Stimulated activated CD8-positive, alpha-beta memory T cell treated with anti-CD3 and anti-CD28 coated beads, Interleukin-12 subunit alpha, Interleukin-12 subunit beta, amount 100 ng/mL, for 1 hour (primary cell): ENCODE measurements at places on chromosomes 5 and 9.

DNA sequence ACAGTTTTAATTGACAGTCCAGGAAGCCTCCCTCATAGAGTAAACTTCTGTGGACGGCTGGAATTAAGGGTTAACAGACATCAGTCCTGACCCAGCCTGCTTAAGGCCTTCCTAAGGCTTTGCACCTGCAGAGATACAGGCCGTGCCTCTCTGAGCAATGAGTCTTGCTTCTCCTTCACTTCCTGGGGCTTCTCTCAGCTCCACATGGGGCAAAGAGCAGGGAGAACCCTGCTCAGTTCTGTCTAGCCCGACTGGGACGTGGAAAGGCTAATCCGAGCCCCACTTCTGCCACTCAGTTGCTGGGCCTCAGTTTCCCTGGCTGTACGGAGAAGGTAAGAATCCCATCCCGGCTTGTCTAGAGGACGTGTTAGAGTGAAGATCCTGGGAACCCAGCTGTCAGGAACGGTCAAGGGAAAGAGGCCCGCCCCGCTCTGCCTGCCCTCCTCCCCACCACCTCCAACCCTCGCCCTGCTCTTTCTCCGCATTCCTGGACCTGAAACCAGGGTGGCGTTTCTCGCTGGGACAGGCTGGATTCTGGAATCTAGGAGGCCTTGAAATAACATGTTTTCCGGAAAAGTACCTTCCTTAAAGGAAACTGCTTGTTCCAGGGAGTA, 6.5 kb downstream of the SPAAR start:
- DNase-seq: no peak

DNA sequence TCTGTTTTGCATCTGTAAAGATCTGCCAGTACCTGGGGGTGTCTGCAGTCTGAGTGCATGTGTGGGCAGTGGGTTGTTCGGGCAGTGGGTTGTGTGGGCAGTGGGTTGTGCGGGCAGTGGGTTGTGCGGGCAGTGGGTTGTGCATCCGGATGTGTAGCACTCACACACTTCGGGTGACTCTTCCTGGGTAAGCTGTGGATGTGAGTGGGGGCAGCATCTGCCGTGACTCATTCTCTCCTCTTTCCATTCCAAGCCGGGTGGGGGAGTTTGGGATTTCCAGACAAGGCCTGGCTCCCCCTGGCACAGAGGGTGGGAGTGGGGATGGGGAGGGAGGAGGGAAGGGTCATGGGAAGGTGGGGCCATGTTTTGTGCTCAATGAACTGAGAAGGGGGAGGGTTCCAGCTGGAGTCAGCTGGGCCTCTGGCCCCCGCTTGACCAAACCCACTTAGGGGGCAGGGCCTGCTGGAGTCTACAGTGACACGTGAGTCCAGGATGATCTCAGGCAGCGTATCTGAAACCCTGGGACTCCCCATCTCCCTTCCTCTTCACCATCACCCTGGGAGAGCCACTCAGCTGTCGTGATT, 8.3 kb downstream of the CRB2 start:
- no peak for DNase-seq

DNA sequence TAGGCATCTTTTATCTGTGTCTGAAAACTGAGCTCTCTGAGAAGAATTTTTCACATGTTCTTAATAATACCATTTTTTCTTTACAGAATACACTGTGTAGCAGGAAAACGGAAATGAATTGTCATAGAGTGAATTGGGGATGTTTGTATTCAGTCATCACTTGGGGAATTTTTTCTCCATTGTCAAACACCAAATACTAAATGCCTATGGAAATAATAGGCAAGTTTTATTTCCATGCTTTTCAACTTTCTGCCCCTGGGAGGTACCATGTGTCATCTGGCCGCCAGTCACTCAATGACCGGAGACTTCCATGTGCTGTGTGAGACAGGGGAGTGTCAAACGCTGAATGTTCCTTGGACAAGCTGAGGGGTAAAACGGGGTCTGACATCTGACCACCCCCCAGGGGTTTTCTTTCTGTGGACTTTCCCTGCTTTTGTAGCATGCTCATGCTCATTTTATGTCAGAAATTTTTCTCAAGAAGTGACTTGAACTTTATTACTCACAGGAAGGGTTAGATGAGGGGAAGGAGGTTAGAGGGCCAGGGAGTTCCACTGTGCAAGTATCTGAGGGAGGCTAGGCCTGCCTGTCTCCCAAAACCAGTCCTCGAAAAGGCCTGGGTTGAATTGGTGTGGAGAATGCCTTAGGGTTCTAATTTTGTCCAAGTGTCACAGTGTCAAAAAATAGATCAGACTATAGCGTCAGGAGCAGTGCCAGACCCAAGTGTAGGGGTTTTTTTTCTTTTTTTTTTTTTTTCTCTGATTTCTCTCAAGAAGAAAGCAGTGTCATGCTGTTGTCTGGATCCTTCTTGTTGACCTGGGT, 438.6 kb downstream of the AGTPBP1 start:
- DNase-seq: no peak

- DNase-seq: no peak
Observed at GRCh38 chr9:33781736-33782135, 13.6 kb upstream of the PRSS3 start.

DNA sequence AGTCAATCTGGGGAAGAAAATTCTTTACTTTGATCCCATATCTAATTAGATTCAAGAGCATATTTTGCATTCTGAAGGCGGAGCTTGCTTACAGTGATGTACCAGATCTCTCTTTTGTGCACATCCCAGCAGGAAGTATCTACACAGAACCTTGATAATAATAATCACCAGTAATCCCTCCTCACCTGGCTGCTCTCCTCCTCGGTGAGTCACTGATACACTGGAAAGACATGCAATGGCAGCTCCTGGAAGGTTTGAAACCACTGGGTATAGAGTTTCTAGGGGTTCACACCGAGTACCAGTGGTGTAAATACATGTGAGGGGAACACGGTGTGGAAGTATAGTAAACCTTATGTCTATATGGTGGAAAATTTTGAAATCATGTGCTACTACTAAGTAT, 205.5 kb upstream of the TARS1 start:
- DNase-seq: no peak

GRCh38 chr5:150052956-150053712, 33.2 kb downstream of the CSF1R start:
- DNase-seq: no peak

DNA sequence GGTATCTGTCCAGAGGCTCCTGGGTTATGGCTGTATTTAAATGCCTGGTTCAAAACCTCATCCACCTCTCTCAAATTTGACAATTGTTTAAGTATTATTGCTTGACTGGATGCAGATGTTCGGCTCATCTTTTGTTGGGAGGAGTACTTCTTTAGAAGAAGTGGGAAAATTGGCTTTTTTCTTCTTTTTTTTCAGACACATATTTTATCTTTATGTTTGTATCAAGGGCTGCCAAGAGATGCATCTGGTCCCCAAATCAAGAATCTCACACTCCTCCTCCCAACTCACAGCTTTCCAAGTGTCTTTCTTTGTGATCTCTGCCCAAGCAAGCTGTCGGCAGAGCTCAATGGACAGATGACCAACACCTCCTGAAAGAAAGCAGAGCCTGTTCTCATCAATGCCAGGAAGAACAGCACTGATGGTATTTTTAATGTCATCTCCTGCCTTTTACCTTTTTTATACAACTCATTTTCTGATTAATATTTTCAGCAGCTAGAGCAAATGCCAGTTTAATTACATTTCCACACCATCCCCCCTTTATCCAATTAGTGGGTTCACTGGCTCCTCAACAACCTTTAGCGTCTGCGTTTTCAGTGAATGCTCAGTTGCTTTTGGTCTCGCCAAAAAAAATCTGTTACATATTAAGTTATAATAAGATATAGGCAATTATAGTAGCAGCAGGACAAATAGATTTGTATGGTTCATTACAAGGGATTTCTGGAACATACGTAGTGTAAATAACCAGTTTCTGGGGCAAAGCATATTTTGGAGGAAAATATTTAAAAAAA, 110.3 kb upstream of the SLIT3 start:
- DNase-seq: no peak

- no peak for DNase-seq
Observed at GRCh38 chr9:107932601-107933000, 443.0 kb upstream of the KLF4 start.

GRCh38 chr5:168773226-168773625, 194.1 kb upstream of the PANK3 start:
- DNase-seq: no peak

DNA sequence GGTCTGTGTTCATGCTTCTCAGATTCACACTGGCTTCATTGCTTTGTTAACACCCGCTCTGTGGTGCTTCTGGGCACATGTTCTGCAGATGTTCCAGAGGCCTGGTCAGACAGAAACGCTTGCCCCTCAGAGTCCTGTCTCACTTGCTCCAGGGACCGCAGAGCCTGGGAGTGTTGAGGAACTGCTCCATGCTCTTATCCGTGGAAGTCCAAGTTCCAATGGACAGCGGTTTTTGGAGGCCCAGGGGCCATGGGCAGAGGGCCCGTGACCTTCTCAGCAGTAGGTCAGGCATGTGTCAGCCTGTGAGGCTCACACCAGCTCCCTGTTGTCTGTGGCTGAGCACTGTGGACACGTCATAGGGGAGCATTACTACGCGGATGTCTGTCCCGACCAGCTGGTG, 364.7 kb upstream of the IRX1 start:
- DNase-seq: no peak

GRCh38 chr5:150303070-150303615, 438 bp upstream of the ARSI start:
- DNase-seq: no peak

DNA sequence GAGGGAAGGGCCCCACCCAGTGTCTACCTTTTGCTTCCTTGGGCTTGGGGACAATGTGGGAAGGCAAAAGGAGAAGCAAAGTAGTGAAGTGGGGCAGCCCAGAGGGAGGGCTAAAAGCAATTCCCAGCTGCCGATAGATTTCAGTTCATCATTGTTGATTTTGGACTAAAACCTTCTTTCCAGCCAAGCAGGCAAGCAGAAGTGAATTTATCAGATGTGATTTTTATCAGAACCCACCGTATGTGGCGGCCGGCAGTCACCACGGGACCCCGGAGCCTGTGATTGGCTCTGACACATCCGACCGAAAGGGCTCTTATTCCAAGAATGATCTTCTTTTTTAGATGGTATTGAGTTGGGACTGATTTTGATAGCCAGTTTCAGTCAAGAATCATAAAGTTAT, 559.9 kb downstream of the PSAT1 start:
- DNase-seq: no peak

DNA sequence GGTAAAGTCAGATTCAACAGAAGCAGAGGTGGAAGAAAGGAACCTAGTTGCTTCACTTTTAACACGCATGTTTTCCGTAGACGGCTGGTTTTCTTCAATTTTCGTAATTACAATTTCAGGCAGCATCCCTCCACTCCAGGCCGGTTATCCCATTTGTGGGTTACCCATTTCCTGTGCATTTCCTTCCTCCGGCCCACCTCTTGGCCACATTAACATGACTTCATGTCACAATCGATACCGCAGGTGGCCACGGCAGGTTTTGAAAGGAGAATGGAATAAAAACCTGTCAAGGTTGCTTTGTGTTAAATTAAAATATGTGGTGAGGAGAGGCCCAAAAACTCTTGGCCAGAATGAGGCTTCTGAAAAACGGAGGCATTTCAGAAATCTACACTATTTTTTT, 130.2 kb downstream of the PCSK5 start:
- no peak for DNase-seq

GRCh38 chr5:62198421-62198820, 107.6 kb upstream of the KIF2A start:
- no peak for DNase-seq

DNA sequence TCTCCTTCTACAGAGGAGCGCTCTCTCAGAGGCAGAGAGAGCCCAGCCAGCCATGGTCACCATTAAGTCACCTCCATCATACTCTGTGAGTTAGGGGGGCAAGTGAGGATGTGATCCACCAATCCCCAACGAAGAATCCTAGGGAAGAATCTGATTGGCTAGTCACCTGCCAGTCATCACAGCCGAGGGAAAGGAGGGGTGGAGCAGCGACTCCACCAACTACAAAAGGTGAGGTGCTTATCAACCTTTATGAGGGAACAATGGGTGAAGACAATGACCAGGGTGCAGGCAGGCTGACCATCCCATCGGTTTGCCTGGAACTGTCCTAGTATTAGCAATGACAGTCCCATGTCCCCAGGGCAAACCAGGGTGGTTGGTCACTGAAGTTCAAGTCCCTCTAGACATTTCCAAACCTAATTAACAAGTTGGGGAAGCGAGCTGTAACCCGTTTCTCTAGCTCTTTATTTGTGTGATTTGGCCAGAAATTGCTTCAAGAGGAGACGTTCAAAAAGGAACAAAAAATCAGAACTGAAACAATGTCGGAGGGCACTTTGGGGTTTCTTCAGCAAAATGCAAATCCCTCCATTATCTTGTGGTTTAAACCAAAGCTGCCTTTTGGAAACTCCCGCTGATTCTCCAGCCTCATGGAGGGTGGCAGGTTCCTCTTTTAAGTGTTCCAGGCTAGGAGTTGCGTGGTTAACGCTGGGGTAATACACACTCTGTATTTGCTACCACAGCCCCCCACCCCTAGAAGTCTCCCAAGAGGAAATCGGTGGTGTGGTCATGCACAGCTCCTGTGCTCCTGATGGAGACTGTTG, 18.8 kb upstream of the FCN1 start:
- DNase-seq: no peak

DNA sequence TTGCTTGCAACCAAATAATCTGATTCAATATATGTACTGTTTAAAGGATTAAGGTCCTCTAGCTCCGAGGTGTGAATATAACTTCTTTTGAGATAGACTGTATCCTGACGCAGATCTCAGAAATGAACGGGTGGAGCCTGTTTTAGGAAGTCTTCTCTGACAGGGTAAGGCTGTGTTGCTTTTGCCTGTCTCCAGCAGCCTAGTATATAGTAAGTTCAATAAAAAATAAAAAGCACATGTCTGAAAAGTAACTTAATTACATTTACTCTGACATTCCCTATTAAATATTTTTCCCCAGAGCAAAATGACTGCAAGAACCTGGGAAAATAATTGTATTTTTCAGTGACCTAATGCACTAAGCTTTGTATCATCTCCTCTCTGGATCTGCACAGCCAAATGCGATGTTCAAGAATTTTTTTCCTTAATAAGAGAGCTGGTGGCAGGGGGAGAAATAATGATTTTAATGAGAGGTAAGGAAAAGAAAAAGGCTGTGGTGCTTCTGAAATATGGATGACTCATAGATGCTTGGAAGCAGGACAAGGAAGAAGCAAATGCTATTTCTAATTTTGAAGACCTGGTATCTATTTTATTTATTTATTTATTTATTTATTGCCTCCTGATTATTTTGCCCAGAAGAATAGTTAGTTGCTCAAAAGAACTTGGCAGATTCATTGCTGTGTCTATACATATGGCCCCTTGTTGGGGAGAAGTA, 7.3 kb downstream of the PPP3R2 start:
- DNase-seq: no peak

DNA sequence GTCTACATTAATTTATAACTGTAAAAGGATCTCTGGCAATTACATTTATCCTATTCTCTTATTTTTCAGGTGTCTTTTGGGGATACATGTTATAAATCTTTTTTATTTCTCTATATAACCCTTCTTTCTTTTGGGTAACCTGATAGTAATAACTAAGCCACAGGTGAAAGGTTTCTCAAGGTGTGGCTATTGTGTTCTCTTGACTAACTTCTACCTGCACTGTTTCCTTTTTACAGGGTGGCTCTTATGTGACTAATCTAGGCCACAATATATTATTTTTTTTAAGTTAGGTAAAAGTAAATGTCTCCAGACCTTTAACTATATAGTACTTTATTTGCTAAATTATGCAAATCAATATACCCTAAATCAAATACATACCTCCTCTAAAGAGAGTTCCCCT, 193.2 kb downstream of the EFNA5 start:
- no peak for DNase-seq
